Stomach (tissue), 19 donors: ENCODE measurements at places on chromosomes 16 and 17. TPM values are rescaled to one million over a fixed set of nuclear protein-coding genes. Genes with fewer than 3 reads are reported as not detected.

GRCh38 chr16:24984903-24985675 is 30.1 kb downstream of the ARHGAP17 start:
- DNase-seq: no peak

GRCh38 chr17:73943416-73944110 is 259.9 kb upstream of the RPL38 start:
- no peak for DNase-seq

- DNase-seq: no peak
Observed at GRCh38 chr17:14585099-14585498, 284.2 kb downstream of the HS3ST3B1 start.

The KRTAP9-2 gene
- total RNA-seq: not detected

The NDUFAB1 gene
- 137 TPM for total RNA-seq

GRCh38 chr17:61366715-61367413 is 32.8 kb upstream of the TBX2 start:
- DNase-seq: peak; percentile 33

DNA sequence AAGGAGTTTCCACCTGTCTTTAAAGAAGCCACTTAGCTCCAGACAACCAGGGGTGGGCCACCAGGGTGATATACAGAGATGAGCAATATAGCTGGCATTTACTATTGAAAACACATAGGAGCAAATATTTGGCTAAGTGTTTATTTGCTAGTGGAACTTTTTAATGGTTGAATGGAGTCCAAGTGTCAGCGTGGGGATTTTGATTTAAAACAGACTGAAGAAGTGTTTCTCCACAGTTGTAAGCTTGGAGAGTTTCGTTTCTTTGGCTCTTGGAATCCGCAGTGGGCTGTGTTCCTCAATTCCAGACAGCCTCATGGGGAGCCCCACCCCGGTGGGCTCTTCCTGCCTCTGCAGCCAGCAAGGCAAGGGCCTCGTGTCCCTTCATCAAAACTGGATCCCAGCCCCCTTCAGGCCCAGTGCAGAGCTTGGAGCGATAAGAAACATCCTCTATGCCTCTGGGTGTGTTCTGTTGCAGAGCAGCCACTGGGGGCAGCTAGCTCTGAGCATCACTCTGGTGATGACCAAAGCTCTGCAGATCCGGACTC is 36.1 kb downstream of the NOG start:
- no peak for DNase-seq

DNA sequence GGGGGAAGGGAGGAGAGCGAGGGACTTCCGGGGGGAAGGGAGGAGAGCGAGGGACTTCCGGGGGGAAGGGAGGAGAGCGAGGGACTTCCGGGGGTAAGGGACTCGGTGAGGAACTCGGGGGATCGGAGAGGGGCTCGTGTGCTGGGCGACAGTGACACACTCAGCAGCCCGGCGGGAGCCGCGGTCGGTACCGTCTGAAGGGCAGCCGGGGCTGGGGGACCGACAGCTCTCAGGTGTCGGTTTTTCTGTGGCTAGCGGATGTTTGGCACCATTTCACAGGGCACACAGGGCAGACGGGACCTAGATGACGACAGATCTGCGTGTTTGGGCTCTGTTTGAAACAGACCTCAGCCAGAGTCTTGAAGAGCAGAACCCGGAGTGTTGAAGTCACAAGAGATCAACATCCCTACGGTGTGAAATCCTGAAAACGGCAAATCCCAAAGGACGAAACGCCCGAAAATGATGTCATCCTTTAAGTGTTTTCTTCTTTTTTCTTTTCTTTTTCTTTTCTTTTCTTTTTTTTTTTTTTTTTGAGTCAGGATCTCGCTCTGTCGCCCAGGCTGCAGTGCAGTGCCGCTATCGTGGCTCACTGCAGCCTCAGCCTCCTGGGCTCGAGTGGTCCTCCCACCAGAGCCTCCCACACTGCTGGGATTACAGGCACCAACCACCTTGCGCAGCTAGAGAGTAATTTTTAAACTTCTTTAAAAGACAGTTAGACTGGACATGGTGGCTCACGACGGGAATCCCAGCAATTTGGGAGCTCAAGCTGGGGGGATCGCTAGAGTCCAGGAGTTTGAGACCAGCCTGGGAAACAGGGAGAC is 23.9 kb downstream of the ZNF778 start:
- peak; percentile 65 for DNase-seq

DNA sequence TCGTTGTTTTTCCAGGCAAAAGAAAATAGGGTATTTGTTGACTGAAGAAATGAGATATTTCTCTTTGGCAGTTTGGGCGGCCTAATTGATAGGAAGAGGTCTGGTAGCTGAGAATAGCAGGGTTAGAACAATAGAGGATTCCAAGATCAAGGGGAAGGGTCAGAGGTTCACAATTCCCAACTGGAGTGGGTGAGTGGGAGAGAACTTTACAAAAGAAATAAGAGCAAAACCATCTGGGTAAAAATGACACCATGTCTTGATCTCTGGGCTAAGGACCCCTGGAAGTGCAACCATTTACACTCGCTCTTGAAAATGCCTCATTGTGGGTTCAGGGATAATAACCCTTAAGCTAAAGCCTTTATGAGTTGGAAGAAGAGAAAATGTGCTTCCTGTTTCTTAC is 180.5 kb downstream of the CDH13 start:
- no peak for DNase-seq

DNA sequence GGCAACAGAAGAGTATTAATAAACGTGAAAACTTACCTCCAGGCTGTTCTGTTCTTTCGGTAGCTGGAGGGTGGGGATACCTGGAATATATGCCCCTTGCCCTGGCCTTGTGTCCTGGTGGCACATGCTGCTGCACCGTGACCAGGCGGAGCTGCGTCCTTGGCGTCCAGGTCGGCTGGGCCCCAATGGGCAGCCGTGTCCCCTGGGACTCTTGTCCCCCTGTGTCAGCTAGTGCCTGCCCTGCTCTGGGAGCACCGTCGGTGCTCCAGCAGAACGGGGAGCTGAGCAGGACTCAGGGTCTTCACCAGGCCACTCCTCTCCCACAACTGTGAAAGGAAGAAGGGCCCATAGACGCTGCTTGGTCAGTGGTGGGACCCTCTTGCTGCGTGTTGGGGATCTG is 7.9 kb downstream of the ZNF213 start:
- DNase-seq: no peak

- no peak for DNase-seq
Observed at GRCh38 chr16:68360956-68361355, 50.1 kb downstream of the PRMT7 start.

DNA sequence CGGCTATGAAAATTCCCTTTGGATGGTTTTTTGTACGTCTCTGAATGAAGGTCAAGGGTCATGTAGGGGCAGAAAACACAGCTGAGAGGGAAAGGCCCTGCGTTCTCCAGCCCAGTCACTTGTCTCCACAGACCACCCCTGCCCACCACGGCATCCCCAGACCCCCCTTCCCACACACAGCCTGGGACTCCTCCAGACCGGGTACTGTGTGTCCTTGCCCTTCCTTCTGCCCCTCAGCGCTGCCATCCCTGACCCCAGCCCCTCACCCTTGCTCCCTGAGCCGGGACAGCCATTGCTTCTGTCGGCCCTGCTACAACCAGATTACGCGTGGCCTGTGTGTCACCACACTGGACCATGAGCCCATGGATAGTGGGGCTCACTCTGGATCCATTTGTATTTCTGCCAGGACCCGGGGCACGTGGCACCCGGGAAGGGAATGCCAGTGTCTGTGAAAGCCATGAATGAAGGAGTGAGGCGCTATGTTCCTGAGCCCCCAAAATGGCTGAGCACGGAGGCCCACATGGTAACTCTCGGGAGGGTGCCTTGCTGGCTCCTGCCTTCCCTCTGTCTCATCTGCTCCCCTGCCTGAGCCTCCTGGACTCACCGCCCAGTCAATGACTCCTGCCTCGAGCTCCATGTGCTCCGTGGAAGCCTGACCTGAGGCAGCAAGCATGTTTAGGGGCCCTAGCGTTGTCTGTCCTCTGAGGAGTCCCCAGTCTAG is 139.1 kb upstream of the FOXF1 start:
- DNase-seq: no peak

- no peak for DNase-seq
Observed at GRCh38 chr16:17466876-17467275, 3.9 kb downstream of the XYLT1 start.

DNA sequence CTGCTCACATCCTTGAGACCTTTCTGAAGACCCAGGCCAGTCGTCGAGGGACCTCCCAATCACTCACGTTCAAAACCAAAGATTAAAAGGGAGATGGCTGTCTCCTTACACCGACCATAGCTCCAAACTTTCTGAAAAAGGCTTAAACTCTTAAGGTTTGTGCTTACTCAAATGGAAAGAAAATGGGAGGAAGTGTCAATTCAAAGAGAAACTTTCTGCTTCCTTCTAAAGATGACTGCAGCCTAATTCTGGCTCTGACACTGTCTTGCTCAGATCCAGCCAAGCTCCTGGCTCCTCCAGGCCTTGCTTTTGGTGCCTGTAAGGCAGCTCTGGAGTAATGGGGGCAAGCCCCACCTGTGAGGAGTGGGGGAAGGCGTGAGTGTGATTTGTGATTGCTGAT is 54.9 kb upstream of the WSB1 start:
- no peak for DNase-seq

DNA sequence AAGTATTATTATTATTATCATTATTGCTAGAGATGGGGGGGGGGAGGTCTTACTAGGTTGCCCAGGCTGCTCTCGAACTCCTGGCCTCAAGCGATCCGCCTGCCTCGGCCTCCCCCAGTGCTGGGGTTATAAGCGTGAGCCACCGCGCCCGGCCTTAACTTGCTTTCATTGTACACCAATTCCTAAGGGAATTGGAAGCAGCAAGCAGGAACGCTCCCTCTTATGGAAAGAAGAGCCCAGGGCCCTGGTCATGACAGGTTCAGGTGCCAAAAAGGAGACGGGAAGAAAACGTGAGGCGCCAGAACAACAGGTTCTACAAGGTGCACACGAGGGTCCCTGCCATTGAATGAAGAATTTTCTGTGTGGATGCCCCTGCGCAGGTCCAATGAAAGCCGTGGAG is 540 bp upstream of the RPL38 start:
- no peak for DNase-seq

The ZP2 gene
- total RNA-seq: not detected

GRCh38 chr17:74779948-74780400 is 3.8 kb upstream of the NAT9 start:
- DNase-seq: peak; percentile 77

The HOXB2 gene
- 6.7 TPM for total RNA-seq

GRCh38 chr17:47660064-47660492 is 10.4 kb downstream of the KPNB1 start:
- peak; percentile 35 for DNase-seq

The SETD1A gene
- total RNA-seq: 19.2 TPM

GRCh38 chr17:70006159-70006558 is 68.9 kb upstream of the KCNJ16 start:
- no peak for DNase-seq

DNA sequence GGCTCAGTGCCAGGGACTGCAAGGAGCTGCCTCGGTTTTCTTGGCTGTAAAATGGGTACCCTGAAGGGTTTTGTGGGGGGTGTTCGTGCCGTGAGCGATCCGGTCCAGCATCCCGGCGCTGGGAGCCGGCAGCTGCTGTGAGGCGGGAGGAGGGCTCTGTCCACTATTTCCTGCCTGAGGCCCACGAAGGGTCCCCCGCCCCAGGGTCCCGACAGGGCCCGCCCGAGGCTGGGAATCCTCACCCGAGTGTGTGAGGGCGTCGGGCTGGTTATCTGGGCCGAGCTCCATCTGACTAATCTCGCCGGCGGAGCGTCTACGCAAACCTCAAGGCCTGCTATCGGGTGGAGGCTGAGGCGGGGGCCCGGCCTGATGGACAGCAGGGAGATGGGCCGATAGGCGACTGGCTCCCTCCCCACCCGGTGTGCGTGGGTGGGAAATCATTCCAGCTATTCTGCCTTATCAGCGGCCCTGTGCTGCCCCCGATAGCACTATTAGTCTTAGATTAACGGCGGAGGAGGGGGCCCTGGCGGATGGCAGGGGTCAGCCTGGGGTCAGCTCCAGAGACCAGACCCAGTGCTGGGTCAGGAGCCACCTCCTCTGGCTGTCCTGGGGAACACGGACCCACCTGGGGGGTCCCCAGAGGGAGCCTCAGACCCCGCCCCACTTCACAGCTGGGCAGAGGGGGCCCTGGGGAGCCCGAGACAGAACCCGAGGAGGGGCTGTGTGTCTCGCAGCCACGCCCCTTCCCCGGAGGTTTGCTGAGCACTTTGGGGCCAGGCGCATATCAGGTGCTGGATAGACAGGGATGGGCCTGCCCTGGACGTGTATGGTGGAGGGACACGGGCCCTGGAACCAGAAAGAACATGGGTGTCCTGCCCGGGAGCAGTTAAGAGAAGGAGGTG is 44.7 kb downstream of the ZFPM1 start:
- DNase-seq: no peak

The APOBR gene
- total RNA-seq: not detected

The KRT31 gene
- not detected for total RNA-seq

The CDK10 gene
- total RNA-seq: 133 TPM

GRCh38 chr16:4081521-4082021 is 34.7 kb downstream of the ADCY9 start:
- peak; percentile 62 for DNase-seq

The UTS2R gene
- not detected for total RNA-seq

The HS3ST4 gene
- 1.7 TPM for total RNA-seq

The OTOP2 gene
- 3.2 TPM for total RNA-seq

The MT1H gene
- total RNA-seq: not detected

The SYT17 gene
- 26.4 TPM for total RNA-seq

The HSPB9 gene
- total RNA-seq: not detected

GRCh38 chr16:11020792-11021551 is 76.6 kb downstream of the CLEC16A start:
- no peak for DNase-seq

DNA sequence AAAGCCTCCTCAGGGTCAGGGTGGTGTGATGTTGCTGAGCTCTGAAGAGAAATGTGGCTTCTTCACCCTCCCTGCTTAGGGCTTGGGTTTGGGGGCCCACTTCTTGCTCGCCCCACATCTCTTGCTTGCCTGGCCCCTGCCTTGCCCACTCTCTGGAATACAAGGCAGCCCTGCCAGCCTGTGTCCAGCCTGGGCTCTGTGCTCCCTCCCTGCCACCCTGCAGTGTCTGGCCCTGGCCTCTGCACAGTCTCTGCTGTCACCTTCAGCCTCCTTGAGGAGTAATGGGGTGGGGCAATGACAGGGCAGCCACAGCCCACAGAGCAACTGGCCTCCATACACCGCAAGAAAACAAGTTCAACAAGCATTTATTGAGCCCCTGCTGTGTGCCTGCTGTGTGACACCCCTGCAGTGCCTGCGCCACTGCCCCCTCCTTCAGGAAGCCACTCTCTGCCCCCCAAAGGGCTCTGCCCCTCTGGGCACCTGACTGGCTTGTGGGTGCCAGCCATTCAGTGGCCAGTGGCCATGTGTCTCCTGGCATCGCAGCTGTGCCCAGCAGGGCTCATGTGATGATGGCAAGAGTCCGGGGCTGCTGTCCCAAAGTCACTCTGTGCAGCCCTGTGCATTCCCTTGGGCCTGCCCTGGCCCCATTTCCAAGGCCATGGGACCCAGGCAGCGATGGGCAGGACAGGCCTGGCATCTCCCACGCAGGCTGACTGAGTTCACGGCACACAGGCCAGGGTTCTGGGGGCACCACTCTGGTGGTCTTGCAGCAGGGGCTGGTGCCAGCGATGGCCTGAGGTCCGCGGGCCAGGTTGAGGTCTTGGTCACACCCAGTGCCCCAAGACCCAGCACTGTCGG is 240.8 kb downstream of the KATNIP start:
- DNase-seq: no peak
